Myometrial cell (primary cell): ENCODE measurements at places on chromosomes 2 and 18. TPM values are rescaled to one million over a fixed set of nuclear protein-coding genes. Genes with fewer than 3 reads are reported as not detected.

Gene SS18
- 56.8 and 63.6 TPM in 2 replicates for total RNA-seq

Gene MEP1B
- total RNA-seq: not detected in 2 replicates

Gene TMEM17
- total RNA-seq: 3.2 and 4.6 TPM in 2 replicates

Gene SLC38A11
- total RNA-seq: not detected in 2 replicates

Gene TFPI
- total RNA-seq: 158 and 165 TPM in 2 replicates

Gene NAGK
- total RNA-seq: 144 and 181 TPM in 2 replicates

Gene CAPG
- total RNA-seq: 229 and 248 TPM in 2 replicates

Gene SIX3
- not detected in 2 replicates for total RNA-seq

Gene MSTN
- 13.5 and 15.6 TPM in 2 replicates for total RNA-seq
